ENCODE measurements at places on chromosomes 5 and 9. TPM values are rescaled to one million over a fixed set of nuclear protein-coding genes. Genes with fewer than 3 reads are reported as not detected.

DNA sequence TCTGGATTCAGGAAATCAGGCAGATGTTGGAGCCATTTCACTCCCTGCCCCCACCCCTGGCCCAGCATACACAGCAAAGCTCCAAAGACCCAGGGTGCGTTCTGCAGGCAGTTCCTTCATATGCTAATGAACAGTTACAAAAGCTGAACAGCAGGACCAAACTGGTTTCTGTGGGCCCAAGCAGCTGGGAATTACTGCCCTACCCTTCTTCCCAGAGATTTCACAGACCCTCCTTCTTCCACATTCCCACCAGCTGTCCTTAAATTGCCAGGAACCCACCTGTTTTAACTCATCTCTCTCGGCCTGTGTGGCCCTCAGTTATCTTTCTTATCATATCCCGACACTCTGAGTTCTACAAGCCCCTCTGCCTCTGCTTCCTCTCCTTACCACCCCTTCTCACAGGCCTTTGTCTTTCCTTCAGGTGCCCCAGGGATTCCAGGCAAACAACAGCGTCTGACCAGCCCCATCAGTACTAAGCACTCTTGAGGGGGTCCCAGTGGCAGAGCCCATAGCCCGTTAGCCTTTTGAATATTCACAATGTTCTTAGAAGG, 10.6 kb upstream of the F2RL1 start:
- no peak for DNase-seq

- no peak for DNase-seq
These were observed 444.8 kb downstream of the ARHGEF28 start for GRCh38 chr5:74070766-74071165.

DNA sequence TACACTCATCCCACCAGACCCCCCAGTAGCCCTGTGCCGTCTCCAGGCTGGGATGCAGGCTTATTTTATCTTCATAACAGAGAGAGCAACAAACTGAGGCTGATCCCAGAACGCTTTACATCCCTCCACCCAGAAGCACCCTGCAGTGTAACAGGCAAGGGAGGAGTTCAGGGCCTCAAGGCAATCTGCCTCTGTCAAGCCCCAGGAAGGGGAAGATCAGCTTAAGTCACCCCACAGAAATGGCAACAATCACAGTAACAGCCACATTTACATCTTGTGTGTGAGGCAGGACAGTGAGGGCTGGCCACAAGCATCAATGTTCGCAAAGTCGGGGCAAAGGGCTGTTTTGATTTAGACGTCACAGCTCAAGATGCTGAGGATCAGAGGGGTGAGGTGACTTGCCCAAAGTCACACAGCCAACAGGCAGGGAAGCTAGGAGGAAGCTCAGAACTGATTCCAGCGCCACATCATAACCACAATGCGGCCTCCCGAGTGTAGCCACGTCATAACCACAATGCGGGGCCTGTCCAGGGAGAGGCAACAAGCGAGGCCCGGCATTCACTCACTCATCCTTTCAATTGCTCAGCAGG, 14.4 kb downstream of the STK10 start:
- DNase-seq: no peak

DNA sequence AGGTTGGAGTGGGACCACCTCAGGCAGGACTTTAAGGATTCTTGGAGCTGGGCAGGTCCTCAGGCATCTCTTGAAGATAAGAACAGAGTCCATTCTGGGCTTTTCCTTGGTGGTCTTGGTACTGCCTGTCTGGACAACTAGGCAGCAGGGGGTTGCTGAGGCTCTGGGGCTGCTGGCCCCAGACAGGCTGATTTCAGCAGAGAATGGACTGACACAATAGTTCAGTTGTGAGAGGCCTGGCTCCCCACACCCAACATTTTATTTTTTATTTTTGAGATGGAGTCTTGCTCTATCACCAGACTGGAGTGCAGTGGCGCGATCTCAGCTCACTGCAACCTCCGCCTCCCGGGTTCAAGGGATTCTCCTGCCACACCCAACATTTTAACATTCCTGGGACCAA, 4.6 kb downstream of the ANGPTL2 start:
- DNase-seq: no peak

The GFM2 gene
- 10.8 TPM for total RNA-seq

- no peak for DNase-seq
These were observed 100.7 kb downstream of the CACNA1B start for GRCh38 chr9:137978262-137978714.

The UGT3A2 gene
- total RNA-seq: not detected

- no peak for DNase-seq
These were observed 34.7 kb downstream of the C9orf152 start for GRCh38 chr9:110173322-110173642.

- no peak for DNase-seq
These were observed 23.2 kb upstream of the STXBP1 start for GRCh38 chr9:127588740-127589506.

DNA sequence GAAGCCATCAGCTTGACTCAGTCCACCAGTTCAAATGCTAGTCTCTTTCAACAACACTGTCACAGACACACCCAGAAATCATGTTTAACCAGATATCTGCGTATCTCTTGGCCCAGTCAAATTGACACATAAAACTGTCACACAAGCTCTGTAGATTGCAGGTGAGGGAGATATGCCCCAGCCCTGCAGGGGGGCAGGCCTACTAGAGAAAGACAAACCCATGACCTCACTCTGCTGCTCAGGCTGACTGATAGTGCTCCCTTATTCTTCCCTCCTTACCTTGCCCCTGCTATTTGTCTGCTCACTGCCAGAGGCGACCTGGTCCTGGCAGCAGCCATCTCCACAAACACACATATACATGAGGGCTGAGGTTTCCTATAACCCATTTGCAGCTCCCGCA, 351.3 kb downstream of the DRD1 start:
- no peak for DNase-seq

DNA sequence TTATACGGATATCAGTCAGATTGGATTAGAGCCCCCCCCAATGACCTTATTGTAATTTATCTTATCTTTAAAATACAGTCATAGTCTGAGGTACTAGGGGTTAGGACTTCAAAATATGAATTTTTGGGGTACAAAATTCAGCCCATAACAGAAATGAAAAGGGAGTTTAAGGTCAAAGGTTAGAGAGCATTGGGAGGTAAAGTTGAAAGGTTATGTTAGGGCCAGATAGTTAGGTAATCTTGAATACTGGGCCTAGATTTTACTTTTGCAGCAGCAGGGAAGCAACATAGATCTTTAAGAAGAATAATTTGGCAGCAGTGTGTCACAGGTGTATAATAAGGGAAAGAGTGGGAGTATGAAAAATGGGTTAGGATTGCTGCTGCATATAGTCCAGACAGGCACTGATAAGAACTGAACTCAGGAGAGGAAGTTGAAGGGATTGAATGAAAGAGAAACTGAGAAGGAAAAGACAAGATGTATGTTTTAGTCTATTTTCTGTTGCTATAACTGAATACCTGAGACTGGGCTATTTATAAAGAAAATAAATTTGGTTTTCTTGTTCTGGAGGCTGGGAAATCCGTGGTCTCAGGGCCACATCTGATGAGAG, 10.7 kb upstream of the GCNT4 start:
- no peak for DNase-seq

- DNase-seq: no peak
These were observed 87.1 kb downstream of the PDE6A start for GRCh38 chr5:149857499-149857898.

The LCN9 gene
- not detected for total RNA-seq

DNA sequence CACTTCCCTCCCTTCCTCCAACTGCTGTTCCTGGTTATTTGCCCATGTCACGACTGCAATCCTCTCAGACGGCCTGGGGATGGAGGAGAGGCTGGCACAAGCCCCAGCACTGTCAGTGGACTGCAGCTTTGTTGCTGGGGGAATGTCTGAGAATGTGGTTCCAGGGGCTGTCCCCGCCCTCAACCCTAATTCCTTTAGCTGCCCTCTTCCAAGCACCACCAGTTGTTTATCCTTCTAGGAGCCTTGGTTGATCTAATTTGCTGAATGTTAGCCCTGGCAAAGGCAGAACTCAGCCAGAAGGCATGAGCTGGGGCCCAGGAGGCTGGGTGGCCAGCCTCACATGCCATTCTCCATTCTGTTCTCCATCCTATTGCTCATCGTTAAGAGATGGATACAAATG, 51.6 kb downstream of the ADAM19 start:
- DNase-seq: no peak

The RMRP gene
- 19,106 TPM for total RNA-seq

DNA sequence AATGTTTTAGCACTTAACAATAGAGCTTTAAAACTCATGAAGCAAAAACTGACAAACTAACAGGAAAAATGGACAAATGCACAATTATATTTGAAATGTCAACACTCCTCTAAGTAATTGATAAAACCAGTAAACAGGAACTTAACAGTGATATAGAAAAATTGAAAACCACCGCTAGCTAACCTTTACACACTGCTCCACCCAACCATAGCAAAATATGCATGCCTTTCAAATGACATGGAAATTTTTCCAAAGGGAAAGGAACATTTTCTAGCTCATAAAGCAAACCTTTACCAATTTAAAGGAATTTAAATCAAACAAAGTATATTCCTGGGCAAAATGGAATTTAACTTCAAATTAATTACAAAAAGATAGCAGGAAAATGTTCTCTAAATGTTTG, 109.2 kb downstream of the ADAMTS19 start:
- DNase-seq: no peak

The MARVELD2 gene
- total RNA-seq: 0.58 TPM

DNA sequence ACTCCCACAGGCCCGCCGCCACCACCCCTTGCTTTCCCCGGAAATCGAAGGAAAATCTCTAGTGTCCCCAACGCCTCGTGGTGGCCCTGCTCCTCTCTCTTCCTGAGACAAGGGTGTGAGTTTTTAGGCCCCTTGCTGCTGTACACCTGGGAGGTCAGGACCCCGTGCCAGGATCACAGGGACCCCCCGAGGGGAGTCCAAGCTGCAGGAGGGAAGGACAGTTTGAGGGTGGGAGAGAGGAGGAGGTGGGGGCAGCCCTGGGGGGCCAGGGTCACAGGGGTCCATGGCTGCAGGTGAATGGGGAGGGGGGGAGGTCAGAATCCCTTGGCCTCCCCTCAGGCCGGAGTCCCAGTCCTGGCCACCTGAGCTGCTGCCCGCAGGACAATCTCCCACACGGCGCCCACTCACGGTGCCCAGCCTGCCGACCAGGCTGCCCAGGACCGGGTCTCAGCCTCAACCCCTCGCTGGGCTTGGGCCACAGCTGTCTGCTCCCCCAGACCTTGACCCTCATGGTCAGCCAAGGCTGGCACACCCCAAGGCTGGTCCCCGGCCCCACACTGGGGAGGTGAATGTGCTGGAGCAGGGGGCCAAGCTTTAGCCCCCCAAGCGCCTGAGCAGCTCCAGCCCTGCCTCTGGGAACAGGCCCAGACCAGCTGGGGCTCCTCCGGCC, 19.9 kb downstream of the TPPP start:
- DNase-seq: no peak

GRCh38 chr9:34282096-34282495, 47.0 kb downstream of the KIF24 start:
- no peak for DNase-seq

GRCh38 chr5:35342664-35343063, 112.4 kb upstream of the PRLR start:
- DNase-seq: no peak

GRCh38 chr5:96963267-96963666, 27.4 kb downstream of the LNPEP start:
- no peak for DNase-seq

DNA sequence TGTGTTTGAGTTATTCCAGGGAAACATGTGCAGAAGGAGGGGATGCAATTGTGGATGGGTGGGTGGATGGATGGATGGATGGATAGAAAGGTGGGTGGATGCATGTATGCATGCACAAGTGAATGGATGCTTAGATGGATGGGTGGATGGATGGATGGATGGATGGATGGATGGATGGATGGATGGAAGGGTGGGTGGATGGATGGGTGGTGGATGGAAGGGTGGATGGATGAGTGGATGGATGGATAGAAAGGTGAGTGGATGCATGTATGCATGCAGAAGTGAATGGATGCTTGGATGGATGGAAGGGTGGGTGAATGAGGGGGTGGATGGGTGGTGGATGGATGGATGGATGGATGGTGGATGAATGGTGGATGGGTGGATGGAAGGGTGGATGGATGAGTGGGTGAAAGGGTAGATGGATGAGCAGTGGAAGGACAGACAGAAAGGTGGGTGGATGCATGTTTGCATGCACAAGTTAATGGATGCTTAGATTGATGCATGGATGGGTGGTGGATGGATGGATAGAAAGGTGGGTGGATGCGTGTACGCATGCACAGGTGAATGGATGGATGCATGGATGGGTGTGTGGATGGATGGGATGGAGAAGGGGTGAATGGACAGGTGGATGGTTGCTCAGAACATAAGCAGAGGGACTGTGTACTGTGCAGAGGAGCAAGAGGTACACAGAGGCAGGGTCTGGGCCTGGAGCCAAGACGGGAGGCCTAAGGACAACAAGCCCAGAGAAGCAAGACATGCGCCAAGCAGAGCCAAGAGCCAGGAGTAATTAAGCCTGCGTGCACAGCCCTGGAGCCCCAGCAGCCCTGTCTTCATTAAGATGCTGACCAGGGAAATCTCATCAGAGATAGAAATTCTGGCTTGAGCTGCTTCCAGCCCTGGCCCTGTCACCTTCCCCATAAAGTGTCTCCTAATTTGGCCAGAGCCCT, 84.6 kb upstream of the PPP1R26 start:
- DNase-seq: no peak

DNA sequence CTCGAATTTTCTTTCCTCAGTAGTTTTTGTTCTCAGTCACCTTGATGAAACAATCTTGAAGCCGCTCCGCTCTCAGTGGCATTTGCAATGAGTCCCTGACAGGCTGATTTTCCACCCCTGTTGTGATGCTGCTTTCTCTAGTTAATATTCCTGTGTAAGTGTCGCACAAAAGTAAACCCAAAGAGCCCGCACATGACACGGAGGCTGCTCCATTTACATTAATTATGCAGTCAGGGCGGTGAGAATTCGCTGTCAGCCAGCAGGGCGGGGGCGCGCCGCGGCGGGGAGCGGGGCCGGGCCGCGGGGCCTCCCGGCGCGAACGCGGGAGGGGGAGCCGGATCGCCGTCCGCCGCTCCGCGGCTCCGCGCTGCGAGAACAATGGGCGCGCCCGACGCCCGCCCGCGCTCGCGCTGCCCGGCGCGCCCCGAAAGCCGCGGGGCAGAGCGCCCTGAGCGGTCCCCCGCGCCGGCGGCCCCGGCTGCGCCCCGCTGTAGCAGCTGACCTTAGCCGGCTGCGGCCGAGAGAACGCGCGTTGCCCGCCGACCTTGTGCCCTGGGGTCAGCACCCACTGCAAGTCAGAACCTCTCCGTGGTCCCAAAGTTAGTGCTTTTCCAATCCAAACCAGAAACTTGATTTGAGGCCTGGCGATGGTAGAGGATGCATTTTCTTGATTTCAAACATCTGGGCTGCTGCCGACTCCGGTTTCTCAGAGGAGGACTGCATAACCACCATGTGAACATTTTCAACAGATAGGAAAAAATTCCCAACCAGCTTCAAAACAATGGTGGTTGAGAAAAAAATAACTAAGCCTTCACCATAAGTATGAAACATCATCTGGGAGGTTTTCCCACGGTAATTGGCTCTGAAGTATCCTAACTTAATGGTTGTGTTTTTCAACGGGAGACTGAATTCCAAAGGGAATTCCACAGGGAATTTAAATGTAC, 142.6 kb downstream of the PBX3 start:
- DNase-seq: no peak

The FGF1 gene
- total RNA-seq: 9.9 TPM

The SPATA31D4 gene
- total RNA-seq: not detected

The CNTNAP3 gene
- 7.9 TPM for total RNA-seq

The SOX30 gene
- not detected for total RNA-seq

The WDR38 gene
- total RNA-seq: not detected

GRCh38 chr5:114859438-114859735, 310.3 kb downstream of the TRIM36 start:
- no peak for DNase-seq
